Activated CD4-positive, alpha-beta memory T cell treated with anti-CD3 and anti-CD28 coated beads for 36 hours (primary cell): ENCODE measurements at places on chromosomes 5 and 9. TPM values are rescaled to one million over a fixed set of nuclear protein-coding genes. Genes with fewer than 3 reads are reported as not detected.

The C7 gene
- total RNA-seq = not detected

The EPB41L4B gene
- total RNA-seq = 0.21 TPM

The AFAP1L1 gene
- total RNA-seq = not detected

The DIAPH1 gene
- total RNA-seq = 227 TPM
